DND-41 (cell line): ENCODE measurements at places on chromosomes 13 and 19.

DNA sequence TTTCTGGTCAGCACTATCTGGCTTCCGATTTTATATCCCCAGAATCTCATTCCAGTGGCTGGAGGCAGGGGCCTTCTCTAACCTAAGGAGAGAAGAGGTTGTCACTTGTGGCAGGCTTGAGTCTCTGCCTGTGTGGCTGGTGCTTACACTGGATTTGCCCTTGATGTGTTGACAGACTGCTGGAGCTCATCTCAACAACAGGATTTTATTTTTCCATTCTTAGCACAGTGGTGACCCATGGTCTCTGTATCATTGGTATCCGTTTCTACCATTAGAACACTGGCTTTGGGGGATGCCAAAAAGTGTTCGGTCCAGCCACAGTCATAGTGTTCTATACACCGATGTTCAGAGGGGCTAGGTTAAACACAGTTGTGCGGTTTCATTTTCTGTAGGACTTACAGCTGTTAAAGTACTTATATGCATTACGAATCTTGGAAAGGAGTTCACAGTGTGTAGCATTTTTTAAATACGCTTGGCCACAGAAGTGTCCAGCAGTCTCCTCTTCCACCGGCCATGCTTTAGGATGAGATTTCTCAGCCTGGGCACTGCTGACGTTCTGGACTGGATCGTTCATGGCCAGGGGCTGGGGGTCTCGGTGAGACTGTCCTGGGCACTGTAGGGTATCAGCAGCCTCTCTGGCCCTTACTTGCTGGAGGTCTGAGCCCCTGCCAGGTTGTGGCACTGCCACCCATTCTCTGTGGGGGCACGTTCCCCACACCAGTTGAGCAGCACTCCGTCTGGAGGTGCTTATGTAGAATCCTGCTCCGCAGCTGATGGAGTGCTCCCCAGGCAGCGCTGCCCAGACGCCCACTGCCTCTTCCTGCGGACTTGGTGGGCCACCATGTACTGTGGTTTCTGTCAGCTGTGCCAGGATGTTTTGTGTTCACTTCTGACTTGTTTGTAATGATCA, 41.4 kb upstream of the TEX29 start:
- no peak for DNase-seq

DNA sequence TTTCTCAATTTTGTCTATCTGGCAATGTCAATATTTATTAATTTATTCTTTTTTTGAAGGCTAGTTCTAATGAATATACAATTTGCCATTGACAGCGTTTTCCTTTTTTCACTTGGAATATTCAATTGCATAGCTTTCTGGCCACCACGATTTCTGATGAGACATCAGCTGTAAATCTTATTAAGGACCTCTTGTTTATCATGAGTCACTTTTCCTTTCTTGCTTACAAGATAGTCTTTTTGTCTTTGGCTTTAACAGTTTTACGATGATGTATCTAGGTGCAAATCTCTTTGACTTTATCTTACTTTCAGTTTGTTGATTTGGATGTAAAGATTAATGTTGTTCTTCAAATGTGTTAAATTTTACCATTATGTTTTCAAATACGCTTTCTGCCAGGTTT, 991.6 kb upstream of the SLC10A2 start:
- DNase-seq, result no peak

DNA sequence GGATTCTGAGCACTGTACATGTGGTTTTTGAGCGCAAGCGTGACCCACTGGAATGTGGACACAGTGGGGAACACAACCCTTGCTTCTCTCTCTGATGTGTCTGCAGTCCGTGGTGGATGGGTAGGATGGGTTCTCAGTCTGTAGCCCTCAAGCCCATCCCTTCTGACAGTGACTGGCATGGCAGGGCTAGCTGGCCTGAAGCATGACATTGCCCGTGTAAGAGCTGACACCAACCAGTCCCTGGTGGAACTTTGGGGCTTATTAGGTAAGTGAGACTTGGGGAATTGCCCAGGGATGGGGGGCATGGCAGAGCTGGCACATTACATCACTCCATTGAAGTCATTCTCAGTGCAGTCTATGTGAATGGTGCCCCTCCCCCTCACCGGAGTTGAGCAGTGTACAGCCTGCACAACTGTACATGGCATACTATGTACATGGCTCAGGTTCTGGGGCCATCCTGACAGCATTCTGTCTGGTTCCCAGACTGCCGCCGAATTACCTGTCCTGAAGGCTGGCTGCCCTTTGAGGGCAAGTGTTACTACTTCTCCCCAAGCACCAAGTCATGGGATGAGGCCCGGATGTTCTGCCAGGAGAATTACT, 16.8 kb downstream of the CLEC17A start:
- DNase-seq, result no peak

DNA sequence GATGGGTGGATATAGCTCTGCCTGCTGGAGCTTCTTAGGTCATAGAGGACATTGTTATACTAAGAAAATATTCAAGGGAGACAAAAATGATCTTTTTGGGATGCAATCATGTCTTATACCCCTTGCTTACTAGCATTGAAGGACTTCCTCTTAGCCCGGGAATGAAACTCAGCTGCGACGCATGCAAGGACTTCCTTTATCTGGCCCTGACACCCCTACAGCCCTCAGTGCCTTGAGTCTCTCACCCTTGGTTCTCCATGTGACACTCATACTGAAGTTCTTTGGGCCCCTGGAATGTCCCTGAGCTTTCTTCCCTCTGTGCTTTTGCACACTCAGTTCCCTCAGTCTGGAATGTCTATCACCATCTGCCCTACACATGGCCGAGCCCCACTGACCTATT, 72.5 kb upstream of the MTIF3 start:
- DNase-seq, result no peak

DNA sequence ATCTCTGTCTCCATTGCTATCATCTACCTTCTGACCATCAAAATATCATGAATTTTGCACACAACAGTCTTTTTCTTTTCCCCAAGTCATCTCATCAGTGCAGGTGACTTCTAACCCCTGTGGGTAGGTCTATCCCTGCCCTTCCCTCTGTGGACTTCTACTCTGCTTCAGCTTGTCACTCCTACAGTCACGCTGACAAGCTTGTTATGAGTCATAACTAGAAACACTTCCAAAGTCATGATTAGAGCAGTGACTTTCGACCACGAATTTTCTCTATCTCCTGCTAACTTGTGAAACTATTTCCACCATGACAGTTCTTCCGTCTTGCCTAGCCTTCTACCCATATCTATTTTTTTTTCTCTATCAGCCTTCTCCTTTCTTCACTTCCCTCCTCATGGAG, 343.7 kb upstream of the ARGLU1 start:
- DNase-seq, result no peak

- DNase-seq, result no peak
Measured at GRCh38 chr19:5445071-5445470, 10.1 kb upstream of the ZNRF4 start.

- DNase-seq, result peak; percentile 48
Measured at GRCh38 chr19:19642506-19643157, 825 bp downstream of the GMIP start.
